ENCODE measurements at places on chromosomes 1 and 21. TPM values are rescaled to one million over a fixed set of nuclear protein-coding genes. Genes with fewer than 3 reads are reported as not detected.
A peak's percentile ranks its signal among the peaks of the same experiment; 100 is the strongest.

GRCh38 chr1:113534875-113535274 is 144.6 kb downstream of the MAGI3 start:
- DNase-seq = no peak

GRCh38 chr1:81832573-81832972 is 31.8 kb downstream of the ADGRL2 start:
- no peak for DNase-seq

DNA sequence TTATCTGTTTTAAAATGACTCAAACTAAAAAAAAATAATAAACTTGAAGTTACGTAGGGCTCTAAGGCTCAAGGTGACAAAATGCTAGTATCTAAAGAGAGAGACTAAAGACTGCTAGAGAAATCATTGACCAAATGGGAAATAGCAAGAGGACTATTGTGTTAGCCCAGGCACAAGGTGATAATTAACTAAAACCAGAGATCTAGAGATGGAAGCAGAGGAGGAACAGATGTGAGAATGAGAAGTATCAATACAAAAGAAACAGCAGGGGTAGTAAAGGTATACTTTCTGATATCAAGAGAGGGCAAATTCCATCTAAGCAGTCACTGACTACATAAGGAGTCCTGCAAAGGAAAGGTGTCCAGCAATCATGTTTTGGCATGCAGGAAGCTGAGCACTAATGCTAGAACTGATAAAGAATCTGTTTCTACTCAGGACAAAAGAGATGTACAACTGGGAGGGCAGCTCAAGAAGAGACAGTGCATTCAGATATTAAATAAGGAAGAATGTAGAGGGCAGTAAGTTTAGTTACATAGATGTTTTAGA is 100.2 kb upstream of the GNG4 start:
- DNase-seq = no peak

- DNase-seq = no peak
These were observed 121.1 kb downstream of the LACTBL1 start for GRCh38 chr1:22851517-22851916.

DNA sequence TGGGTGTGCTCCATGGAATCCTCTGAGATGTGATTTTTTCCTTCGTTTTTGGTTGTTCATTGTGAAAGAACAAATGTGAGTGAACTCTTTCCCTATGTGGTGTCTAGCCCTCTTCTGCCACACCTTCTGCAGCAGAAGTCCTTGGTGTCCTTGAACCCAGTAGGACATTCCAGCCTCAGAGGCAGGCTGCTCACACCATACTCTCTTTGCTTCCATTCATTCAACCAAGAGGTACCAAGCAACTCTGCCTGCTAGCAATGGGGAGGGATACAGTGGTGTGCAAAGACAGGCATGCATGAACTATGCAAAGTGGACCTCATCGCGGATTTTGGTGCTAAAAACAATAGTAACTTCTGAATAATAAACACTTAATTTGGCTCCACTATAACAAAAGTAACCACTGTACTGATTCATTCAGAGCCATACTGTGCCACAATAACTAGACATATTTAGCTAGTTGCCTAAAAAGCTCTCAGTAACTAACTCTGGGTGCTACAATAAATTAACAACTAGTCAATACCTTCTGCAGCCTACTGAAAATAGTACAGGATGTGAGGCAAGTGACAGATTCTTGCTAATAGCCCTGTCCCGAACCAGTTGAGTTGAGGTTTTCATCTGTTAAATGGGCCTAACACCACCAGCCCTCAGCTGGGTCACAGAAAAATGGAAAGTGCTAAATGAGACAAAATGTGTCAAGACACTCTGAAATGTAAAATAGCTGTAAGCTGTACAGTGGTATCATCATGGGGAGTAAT is 155.4 kb downstream of the SLC45A1 start:
- DNase-seq = no peak

DNA sequence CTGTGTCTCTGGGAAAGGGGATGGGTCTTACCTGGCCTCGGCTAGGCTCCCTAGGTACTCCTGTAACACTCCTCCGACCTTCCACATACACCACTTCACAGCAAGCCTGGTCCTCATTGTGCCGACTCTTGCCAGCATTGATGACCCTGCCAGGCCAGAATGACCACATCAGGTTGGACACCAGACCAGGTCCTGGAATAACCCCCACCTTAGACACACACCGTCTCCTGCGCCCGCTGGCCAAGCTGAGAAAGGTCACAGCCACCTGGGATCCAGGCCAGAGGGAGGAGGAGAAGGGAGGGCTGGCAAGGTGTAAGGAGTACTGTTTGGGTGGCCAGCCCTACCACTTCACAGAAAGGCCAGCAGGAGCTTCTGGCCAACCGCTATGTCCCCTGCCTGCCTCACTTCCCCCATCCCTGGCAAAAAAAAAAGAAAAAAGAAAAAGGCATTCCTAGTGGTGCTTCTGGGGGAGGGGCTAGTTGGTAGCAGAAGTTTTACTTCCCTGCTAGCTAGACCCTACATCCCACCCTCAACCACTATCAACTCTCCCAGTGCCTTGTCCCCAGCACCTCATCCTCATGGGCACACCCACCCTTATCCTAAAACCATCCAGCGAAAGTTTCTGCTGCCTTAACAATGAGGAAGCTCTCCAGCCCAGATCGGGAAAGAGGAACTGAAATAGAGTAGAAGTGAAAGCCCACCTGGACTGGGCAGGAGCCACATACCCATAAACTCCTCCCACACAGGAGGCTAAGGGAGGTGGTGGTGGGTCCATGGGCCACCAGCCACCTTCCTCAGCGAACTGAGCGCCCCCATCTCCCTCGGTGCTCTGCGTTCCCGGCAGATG is 1.4 kb downstream of the PPM1J start:
- no peak for DNase-seq

DNA sequence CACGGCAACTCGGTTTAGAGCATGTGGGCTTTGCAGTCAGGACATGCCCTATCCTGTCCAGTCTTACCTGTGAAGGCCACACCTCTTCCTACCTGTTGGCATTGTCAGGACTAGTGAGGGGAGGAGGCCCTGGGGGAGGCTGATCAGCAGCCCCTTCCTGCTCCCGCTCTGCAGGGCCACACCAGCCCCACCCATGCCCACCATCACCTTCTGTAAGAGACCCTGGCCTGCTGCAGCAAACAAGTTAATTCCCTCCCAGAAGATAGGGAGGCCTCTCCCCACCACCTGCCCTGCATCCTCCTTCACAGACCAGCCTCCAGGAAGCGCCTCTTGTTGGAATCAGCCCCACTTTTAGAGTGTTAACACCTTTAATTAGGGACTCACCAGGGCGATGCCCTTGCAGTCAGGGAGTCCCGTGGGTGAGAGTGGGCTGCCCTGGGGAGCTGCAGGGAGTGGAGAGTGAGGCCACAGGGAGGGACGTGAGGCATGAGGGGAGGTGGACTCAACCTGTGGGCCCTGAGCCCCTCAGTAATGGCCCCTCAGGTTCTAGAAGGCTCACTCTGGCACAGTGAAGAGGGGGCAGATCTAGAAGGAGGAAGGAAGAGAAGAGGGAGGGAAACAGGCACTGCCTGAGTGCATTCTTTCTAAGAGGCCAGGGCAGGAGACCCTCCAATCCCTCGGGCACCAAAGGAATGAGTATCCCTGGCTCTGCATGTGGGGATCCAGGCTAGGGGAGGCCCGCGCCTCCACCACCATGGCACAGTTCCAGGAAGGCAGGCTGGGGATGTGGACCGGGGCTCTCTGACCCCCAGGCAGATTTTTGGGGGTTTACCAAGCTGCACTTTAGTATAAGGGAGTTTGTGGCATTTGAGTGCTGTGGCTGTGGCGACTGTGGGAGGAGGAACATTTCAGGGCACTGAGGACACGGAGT is 8.2 kb downstream of the UMODL1 start:
- no peak for DNase-seq

DNA sequence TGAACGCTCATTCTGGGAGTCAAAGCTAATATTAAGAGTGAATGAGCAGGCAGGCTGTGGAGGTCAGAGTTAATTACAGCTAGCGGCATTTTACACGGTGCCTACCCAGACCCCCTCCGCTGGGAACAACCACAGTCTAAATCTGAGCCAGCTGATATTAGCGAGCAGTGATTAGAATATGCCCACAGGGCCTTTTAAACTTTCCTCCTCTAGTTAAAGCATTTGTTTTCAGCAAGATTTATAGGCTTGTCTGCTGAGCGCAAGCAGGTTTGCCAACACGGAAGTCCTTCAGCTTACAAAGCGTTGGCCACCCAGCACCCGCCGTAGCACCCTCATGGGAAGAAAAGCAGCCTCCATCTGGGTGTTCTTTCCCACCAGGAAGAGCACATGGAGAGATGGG is 72.1 kb downstream of the LMX1A start:
- no peak for DNase-seq

DNA sequence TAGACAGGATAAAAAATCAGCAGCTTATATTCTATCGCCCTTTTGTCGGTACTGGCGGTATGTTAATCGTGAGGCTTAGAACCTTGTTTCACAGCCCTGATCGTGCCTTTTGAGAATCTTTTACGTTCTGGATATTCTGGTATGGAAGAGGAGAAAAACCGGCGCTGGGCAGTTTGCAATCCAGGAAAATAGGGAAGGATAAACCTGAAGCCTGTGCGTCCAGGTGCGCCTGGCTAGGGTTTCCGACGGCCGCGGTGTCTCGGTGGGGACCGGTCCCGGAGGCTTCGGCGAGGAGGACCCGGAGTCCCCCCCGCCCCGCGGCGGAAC is 258 bp upstream of the SYPL2 start:
- no peak for DNase-seq

- DNase-seq = peak; percentile 25
These were observed 100.8 kb downstream of the UCK2 start for GRCh38 chr1:165928075-165928731.

DNA sequence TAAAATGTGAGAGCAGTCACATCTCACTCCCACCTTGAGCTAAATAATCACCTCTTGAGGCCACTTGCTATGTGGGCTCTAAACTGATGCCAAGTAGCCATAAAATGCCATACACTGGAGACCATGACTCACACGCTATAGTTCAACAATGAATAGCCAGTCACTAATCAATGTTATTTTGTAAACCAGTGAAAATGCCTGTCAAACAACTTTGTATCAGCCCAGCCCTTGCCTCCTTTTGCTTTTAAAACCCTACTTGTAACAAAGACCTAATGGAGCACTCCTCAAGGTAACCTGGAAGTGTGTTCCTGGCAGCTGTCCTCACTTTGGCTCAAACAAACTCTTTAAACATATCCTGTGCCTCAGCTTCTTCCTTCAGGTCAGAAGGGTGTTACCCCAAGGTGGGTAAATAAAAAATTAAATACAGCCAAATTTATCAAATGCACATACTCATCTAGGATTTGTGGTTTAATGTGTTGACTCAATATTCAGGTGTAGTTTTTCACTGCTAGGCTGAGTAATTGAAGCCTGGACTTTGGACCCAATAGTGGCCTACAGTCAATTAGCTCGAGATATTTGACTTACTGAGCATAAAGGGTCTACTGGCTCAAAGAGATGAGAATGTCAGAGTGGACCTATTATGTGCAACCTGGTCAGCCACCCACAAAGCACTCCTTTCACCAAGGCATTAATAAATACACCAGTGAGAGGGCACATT is 154.3 kb downstream of the COQ8A start:
- DNase-seq = no peak

DNA sequence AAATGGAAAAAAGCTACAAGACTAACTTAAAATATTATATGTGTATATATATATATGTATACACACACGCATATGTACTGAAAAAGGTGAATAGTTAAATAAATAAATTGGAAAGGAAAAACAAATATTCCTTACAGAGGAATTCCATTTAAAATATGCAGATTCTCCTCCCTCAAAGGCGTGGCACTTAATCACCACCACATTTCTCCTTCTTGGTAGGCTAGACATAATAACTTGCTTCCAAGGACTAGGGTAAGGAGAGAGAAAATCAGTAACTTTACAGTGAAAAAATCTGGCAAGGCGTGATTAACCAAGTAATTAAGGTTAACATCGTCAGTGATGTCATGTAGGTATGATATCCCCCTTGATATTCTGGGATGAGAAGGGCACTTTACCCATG is 84.0 kb upstream of the USP25 start:
- no peak for DNase-seq

GRCh38 chr1:156281281-156281680 is 1.3 kb downstream of the SMG5 start:
- DNase-seq = no peak

- DNase-seq = no peak
These were observed 71.5 kb downstream of the RPS6KC1 start for GRCh38 chr1:213122514-213122929.

- no peak for DNase-seq
These were observed 16.0 kb downstream of the DHRS3 start for GRCh38 chr1:12601700-12602658.

GRCh38 chr1:9590201-9590600 is 1.5 kb downstream of the TMEM201 start:
- no peak for DNase-seq

GRCh38 chr1:52795464-52795863 is 47.1 kb upstream of the ZYG11A start:
- no peak for DNase-seq

DNA sequence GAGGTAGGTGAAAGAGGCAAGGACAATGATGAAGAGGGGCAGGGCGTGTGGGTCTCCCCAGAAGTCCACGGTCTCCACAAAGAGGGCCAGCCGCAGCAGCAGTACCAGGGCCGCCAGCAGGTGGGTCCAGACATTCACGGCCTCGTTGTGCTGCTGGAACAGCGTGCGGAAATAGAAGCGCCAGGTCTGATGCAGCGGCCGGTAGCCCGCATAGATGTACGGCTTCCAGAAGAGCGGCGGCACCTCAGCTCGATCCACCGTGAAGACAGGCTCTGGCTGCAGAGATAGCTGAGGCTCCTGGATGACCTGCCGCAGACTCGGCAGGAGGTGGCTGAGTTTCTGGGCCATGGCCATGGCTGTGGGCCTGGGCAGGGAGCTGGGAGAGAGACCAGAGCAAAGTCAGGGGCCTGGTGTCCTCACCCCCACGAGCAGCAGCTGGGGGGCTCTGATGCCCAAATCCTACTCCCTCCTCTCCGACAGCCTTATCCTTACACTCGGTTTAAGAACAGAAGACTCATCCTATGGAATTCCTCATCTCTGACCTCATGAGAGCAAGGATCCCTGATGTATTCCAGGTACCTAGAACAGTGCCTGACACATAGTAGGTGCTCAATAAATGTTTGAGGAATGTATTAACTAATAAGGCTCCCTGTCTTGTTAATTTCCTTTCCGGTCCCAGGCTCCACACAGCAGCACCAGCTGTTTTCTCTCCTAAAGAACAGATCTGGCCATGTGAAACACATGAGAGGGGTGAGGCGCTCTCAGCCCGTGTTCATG is 4.4 kb upstream of the AUNIP start:
- no peak for DNase-seq

- DNase-seq = no peak
These were observed 33.7 kb upstream of the NEK7 start for GRCh38 chr1:198123133-198123532.

Gene HIVEP3
- 21.5 TPM for total RNA-seq

Gene MFN2
- 35.1 TPM for total RNA-seq

Gene IVL
- total RNA-seq = not detected

Gene NBPF3
- 9.5 TPM for total RNA-seq

Gene FAM72A
- 2.3 TPM for total RNA-seq

Gene KRTAP11-1
- not detected for total RNA-seq

Gene TMEM81
- 3.4 TPM for total RNA-seq

Gene LAMB3
- total RNA-seq = 1.7 TPM

Gene TCEA3
- total RNA-seq = 4.8 TPM

Measured in occipital lobe (tissue), 3 donors.